Spleen (tissue), 13 donors: ENCODE measurements at places on chromosomes 12 and 14. TPM values are rescaled to one million over a fixed set of nuclear protein-coding genes. Genes with fewer than 3 reads are reported as not detected.

DNA sequence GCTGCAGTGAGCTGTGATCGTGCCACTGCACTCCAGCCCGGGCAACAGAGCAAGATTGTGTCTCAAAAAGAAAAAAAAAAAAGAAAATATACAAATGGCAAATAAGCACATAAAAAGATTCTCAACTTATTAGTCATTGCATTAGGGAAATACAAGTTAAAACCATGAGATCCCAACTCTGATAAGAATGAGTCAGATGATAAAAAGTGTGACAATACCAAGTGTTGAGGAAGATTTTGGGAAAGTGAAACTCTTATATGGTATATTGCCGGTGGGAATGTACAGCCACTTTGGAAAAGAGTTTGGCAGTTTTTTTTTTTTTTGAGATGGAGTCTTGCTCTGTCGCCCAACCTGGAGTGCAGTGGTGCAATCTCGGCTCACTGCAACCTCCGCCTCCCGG is 7.6 kb upstream of the PRPF40B start:
- no peaks in the 10 kb centered on the region for H3K27me3 ChIP-seq
- H3K4me3 ChIP-seq: no peak overlapping the region

GRCh38 chr12:1916371-1917171 is 1.9 kb downstream of the CACNA2D4 start:
- H3K36me3 ChIP-seq: no peaks in the 10 kb centered on the region
- no peak overlapping the region for H3K4me3 ChIP-seq
- no peak overlapping the region for H3K27ac ChIP-seq
- DNase-seq: peak; percentile 71

The GPR84 gene
- polyA plus RNA-seq: 0.47 TPM

- H3K27ac ChIP-seq: no peak overlapping the region
- no peaks in the 10 kb centered on the region for H3K4me1 ChIP-seq
- no peak overlapping the region for H3K4me3 ChIP-seq
- H3K36me3 ChIP-seq: no peaks in the 10 kb centered on the region
These were observed 394.2 kb downstream of the FSCB start for GRCh38 chr14:44112774-44113460.

- no peak for DNase-seq
- no peak overlapping the region for H3K4me3 ChIP-seq
- no peaks in the 10 kb centered on the region for H3K36me3 ChIP-seq
- no peaks in the 10 kb centered on the region for H3K27me3 ChIP-seq
These were observed 28.8 kb upstream of the BHLHE41 start for GRCh38 chr12:26153421-26154154.

GRCh38 chr12:64720884-64721283 is 38.3 kb downstream of the GNS start:
- DNase-seq: no peak
- H3K4me1 ChIP-seq: no peaks in the 10 kb centered on the region
- H3K27ac ChIP-seq: no peak overlapping the region
- H3K36me3 ChIP-seq: peaks cover 99% of the 10 kb centered on the region

The FOXA1 gene
- polyA plus RNA-seq: not detected

DNA sequence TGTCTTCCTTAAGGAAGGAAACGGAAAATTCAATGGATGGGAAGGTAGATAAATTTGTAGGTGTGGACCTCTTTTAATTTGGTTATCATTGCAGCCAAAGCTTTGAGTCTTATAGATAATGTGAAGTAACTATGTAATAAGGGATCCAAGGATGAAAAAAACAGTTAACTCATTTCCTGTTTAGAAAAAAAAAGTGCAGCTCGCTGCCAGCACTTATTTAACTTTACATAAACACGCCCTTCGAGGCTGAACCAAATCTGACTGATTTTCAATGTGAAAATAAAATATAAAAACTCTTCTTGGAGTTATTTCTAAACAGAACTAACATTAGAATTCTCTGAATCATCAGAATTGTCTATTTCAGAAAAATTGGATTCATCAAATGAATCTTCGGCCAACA is 7.0 kb downstream of the NUBPL start:
- H3K27me3 ChIP-seq: no peaks in the 10 kb centered on the region
- peaks cover 9% of the 10 kb centered on the region for H3K36me3 ChIP-seq

The ADAMTS20 gene
- polyA plus RNA-seq: not detected

- H3K27me3 ChIP-seq: no peaks in the 10 kb centered on the region
- H3K4me3 ChIP-seq: no peak overlapping the region
- DNase-seq: no peak
- H3K36me3 ChIP-seq: no peaks in the 10 kb centered on the region
- H3K27ac ChIP-seq: no peak overlapping the region
- H3K4me1 ChIP-seq: no peaks in the 10 kb centered on the region
These were observed 430.5 kb upstream of the SOX5 start for GRCh38 chr12:24379861-24380521.

DNA sequence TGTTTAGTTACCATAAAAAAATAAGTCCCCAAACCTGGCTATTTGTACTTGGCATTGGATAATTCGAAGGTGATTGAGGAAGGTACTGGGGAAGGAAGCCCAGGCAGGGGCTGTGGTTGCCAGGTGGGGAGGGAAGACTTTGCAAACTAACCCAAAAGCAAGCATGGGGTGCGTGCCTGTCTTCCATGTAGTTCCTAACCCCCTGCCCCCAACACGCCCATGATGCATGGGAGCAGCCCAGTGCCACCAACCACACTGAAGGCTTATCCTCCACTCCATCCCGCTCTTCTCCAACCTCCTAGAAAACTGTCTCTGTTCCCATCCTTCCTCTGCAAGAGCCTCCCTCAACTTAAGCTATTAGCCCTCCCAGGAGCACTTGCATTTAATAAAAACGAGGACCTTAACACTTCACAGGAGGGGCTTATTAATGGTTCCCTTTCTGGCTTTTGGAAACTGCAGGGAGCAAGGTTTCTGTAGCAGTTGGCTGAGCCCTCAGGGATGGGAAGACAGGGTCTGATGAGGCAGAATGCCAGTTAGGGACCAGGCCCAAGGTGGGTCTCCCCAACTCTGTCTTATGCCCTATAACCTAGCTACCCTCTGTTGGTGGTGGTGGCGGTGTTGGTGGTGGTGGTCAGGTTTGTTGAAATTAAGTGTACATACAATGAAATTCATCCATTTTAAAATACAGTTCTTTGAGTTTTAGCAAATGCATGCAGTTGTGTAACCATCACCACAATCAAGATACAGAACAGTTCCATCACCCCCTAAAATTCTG is 96.0 kb downstream of the ZFP36L1 start:
- DNase-seq: no peak
- H3K27me3 ChIP-seq: no peaks in the 10 kb centered on the region
- H3K36me3 ChIP-seq: no peaks in the 10 kb centered on the region
- H3K4me1 ChIP-seq: peaks cover 28% of the 10 kb centered on the region

The MRPL42 gene
- 31.1 TPM for polyA plus RNA-seq

DNA sequence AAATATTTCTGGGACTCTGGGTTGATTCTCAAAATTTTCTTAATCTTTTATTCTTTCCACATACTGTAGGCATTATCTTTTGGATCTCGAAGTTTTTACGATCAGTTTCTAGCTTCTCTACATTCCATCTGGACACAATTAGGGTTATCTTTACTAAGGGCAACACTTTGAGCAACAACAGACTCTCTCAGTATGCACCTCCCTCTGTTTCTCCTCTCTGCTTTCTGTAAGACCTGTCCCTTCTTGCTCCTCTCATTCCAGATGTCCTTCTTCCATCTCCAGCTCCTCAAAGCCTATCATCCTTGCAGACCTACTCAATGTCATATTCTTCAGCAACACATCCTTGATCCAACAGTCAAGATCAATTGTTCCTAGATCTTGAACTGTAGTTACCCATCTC is 457.0 kb downstream of the SLC6A15 start:
- DNase-seq: no peak
- H3K4me1 ChIP-seq: no peaks in the 10 kb centered on the region
- H3K27me3 ChIP-seq: no peaks in the 10 kb centered on the region

The TROAP gene
- 4.8 TPM for polyA plus RNA-seq

DNA sequence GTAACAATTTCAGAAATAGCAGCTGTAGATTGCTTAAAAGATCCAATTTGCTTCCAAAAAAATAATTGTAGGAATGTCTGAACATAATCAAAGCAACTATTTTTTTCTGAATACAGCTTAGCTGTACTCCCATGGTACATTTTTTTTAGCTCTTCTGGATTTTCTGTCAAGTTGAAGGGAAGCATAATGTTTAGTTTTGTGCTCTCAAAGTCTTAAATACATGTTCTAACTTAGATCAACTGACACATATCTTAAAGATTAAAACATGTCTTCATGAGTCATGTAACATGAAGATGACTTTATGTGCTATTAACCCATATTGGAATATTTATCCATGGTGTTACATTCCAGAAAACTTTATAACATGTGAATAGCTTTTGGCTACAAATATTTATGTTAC is 255.7 kb downstream of the BTG1 start:
- H3K36me3 ChIP-seq: no peaks in the 10 kb centered on the region
- DNase-seq: no peak
- H3K27me3 ChIP-seq: peaks cover 5% of the 10 kb centered on the region
- no peak overlapping the region for H3K4me3 ChIP-seq

DNA sequence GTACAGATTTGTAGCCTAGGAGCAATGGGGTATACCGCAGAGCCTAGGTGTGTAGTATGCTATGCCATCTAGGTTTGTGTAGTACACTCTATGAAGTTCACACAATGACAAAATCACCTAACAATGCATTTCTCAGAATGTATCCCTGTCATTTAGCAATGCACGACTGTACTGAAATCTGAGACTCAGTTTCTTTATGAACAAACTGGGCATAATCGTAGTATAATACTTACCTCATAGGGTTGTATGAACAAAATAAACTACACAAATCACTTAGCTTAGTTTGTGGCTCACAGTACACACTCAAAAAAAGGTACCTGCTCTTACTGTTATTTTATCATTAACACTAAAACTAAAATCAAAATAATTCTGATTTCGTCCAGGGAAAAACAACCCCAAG is 6.9 kb upstream of the PRKAG1 start:
- no peak overlapping the region for H3K27ac ChIP-seq
- DNase-seq: no peak
- H3K4me3 ChIP-seq: no peak overlapping the region
- H3K4me1 ChIP-seq: no peaks in the 10 kb centered on the region

- peak overlapping the region; percentile 15 for H3K4me3 ChIP-seq
- no peak overlapping the region for H3K27ac ChIP-seq
- H3K4me1 ChIP-seq: no peaks in the 10 kb centered on the region
- H3K27me3 ChIP-seq: no peaks in the 10 kb centered on the region
- DNase-seq: no peak
These were observed 3.2 kb upstream of the CLEC9A start for GRCh38 chr12:10027311-10027710.

DNA sequence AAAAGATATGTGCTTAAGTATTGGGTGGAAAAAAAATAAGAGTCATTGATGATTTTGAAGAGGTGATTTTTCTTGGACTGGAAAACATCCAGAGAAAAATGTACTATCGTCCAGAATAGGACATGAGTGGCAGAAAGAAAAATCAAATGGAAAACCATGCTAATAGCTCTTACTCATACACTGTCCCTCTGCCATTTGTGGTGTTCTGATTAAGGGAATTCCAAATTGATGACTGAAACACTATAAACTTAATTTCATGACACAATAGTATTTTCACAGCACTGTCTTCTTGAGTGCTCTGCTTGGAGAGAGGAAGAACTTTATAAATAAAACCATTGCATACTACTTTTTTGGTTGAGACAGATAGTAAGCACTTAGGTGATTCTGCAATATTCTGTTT is 72.4 kb downstream of the USP15 start:
- H3K4me3 ChIP-seq: no peak overlapping the region
- no peak overlapping the region for H3K27ac ChIP-seq
- H3K36me3 ChIP-seq: no peaks in the 10 kb centered on the region
- no peaks in the 10 kb centered on the region for H3K27me3 ChIP-seq
- H3K4me1 ChIP-seq: peaks cover 24% of the 10 kb centered on the region

The MMP19 gene
- polyA plus RNA-seq: 10.5 TPM

DNA sequence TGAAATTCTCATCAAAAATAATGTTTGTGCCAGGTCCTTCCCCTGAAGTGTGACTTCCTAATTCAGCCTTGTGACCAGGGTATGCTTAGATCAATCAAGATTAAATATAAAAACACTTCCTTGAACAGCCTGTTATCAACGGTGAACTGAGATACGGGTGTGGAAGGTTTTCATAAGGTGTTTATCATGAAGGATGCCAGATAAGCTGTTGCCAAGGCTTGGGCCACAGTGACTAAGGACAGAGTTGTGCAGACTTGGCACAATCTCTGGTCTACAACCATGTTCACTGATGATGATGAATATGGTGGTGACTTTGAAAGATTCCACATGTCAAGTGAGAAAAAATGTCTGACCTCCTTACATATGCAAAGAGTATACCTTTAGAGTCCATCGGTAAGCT is 51.3 kb upstream of the LIN7A start:
- H3K4me1 ChIP-seq: no peaks in the 10 kb centered on the region
- no peak for DNase-seq
- no peak overlapping the region for H3K4me3 ChIP-seq
- no peaks in the 10 kb centered on the region for H3K36me3 ChIP-seq
- no peaks in the 10 kb centered on the region for H3K27me3 ChIP-seq

DNA sequence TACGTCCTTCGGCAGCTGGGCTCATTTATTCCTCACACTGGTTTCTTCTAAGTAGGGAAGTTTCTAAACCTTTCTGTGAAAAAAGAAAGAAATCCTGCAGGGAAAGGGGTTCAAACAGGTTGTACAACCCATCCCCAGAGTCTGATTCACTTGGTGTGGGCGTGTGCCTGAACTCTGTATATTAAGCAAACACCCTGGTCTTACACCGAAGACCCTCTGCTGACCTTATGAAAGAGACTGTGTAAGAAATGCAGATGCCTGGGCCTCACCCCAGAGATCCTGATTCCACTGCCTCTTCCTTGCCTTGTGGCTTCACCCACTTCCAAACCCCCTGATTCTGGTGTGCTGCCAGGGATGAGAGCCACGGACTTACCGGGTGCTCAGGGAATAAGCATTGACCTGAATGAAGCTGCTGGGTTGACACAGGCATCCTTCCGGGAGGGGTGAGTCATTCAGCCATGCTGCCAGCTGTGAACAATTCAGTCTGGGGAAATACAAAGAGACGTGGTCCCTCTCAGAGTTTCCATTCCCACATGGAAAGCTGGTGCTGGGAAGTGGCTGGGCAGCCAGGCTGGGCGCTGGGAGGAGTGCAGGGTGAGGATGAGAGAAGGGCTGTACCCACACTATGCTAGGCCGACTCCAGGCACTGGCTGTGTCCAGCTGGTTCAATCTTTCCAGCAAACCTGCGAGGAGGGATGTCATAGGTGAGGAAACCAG is 26.5 kb upstream of the ACTN1 start:
- H3K27ac ChIP-seq: no peak overlapping the region
- H3K4me1 ChIP-seq: no peaks in the 10 kb centered on the region
- no peaks in the 10 kb centered on the region for H3K36me3 ChIP-seq
- no peak overlapping the region for H3K4me3 ChIP-seq
- no peak for DNase-seq

DNA sequence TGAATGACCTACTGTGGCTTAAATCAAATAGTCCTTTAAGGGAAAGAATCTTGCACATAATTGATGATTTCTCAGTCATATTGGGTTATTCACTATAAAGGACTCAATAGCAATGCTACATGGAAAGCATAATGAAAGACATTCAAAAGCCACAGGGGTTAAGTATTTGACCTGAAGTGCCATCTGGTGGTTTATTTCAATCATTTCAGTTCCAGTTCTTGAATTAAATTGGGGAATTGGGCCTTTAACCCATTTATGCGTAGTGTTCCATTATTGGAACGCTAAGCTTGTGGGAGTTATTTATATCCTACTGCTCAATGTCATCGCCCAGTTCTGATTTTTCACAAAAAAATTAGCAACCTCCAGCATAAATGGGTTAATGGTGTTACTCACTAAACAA is 41.3 kb upstream of the C12orf71 start:
- no peak for DNase-seq
- H3K4me1 ChIP-seq: no peaks in the 10 kb centered on the region
- no peaks in the 10 kb centered on the region for H3K27me3 ChIP-seq
- H3K4me3 ChIP-seq: no peak overlapping the region
- no peaks in the 10 kb centered on the region for H3K36me3 ChIP-seq

The TAS2R42 gene
- not detected for polyA plus RNA-seq

- H3K4me1 ChIP-seq: no peaks in the 10 kb centered on the region
- no peak overlapping the region for H3K27ac ChIP-seq
- no peak overlapping the region for H3K4me3 ChIP-seq
These were observed 147.5 kb upstream of the LHX5 start for GRCh38 chr12:113619202-113619601.
